Pancreas (tissue), 10 donors: ENCODE measurements at places on chromosomes 2 and 18. TPM values are rescaled to one million over a fixed set of nuclear protein-coding genes. Genes with fewer than 3 reads are reported as not detected.
A peak's percentile ranks its signal among the peaks of the same experiment; 100 is the strongest.

SLC23A3 gene
- 3.0 TPM for polyA plus RNA-seq

DNA sequence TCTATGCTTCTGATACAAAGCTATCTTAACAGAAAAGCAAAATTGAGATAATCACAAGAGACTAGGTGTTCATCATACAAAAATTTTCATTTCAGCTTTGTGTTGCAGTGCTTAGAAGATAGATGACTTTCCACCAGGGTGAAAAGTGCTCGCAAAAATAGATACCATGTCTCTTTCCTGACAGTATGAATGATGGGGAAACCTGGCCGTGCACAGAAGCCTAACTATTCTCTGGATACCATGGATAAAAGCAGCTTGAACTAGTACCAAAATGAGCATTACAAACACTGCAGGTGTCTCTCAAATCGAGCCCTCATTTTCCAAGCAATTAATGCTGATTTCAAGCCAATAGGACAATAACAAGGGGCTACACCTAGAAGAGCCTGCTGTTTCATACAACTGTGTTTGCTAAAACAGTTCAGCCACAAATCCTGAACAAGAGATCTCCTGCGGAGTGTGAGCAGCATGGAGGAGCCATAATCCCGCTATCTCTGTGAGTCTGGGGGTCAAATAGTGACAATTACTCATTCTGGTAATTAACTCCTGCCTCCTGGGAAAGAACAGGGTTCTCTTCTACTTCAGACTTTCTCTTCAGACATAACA is 507.6 kb downstream of the PID1 start:
- no peak for DNase-seq

DNA sequence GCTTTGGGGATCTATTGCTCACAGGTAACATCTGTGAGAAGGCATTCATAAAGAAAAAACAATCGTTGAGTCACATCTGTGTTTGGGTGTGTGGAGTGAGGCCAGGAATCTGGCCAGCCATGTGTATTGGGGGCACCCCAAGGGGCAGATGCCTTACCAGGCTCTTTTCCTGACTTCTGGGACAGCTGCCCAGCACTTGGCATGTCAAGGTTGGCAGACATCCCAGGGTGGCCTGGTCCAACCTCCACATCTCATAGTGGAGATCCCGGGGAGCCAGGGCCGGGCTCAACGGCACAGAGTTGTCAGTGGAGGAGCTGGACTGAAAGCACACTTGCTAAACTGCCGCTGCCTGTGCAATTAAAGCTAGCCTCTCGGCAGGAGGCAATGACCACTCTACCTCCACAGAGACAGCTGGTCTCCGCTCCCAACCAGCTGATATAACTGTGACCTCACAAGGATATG is 75.3 kb upstream of the MGAT4A start:
- peak; percentile 84 for DNase-seq

TGFBRAP1 gene
- 3.6 TPM for polyA plus RNA-seq

GRCh38 chr18:57902721-57903120 is 99.6 kb upstream of the ATP8B1 start:
- DNase-seq, result no peak

DNA sequence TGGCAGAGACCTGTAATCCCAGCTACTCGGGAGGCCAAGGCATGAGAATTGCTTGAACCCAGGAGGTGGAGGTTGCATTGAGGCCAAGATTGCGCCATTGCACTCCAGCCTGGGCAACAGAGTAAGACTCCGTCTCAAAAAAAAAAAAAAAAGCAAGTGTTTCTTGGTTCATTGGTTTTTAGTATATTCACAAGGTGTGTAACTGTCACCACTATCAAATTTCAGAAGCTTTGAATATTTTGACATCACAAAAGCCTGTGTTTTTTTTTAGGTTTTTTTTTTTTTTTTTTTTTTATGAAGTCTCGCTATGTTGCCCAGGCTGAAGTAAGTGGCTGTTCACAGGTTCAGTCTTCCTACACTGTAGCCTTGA is 16.7 kb downstream of the DDX1 start:
- DNase-seq, result no peak

DNA sequence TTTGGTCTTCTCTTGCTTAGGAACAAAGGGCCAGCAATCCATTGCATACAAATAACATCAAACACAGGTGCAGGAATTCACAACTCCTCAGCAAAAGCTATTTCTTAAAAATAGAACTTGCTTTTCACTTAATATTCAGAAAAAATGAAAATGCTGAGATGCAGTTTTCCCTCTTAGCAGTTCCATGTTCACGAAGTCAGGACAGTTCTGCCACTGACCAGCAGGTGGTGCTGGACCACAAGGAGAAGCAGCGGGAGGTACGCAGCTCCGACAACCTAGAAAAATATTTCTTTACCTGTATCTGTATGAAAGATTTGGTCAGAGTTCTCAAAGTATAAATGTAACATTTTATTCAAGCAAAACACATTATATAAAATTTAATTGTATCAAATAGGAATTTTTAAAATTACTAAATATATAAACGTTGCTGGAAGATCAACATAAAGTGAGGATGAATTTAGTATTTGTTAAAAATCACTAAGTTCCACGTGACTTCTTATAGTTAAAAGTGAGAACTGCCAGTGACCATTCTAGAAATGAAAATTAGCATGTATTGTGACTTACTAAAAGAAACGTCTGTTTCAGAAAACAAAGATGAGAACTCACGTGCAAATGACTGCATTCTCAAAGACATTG is 48.8 kb downstream of the ADNP2 start:
- peak; percentile 82 for DNase-seq

CLIP4 gene
- 4.5 TPM for polyA plus RNA-seq

- no peak for DNase-seq
Measured at GRCh38 chr2:143584936-143585335, 455.7 kb downstream of the ARHGAP15 start.

DNA sequence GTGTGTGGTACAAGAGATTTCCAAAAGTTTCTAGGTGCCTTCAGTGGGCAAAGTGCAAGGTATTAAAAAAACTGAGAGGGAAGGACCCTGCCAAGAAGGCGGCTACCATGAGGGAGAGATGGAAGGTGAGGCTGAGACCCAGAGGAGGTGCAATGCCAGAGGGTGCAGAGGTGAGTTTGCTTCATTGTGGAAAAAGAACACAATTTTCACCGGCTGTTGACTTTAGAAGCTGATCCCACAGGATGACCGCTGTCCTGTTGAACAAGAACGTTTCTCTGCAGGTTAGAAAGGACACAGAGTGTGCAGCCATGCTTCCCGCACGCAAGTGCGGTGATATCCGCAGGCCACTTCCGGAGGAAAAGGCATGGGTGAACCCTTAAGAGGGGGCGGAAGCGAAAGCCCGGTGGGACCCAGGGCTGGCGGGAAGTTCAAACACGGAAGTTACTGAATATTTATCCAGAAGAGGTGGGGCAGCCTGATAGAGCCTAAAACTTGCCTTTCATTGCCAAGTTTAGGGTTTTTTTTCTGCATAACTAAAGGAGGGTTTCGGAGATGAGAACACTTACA is 16.6 kb downstream of the SP110 start:
- DNase-seq, result no peak

ANKRD29 gene
- polyA plus RNA-seq, result 2.0 TPM

GRCh38 chr2:196176142-196176738 is 4.9 kb upstream of the STK17B start:
- no peak for DNase-seq

- DNase-seq, result no peak
Measured at GRCh38 chr2:9964334-9964980, 13.0 kb downstream of the GRHL1 start.

DNA sequence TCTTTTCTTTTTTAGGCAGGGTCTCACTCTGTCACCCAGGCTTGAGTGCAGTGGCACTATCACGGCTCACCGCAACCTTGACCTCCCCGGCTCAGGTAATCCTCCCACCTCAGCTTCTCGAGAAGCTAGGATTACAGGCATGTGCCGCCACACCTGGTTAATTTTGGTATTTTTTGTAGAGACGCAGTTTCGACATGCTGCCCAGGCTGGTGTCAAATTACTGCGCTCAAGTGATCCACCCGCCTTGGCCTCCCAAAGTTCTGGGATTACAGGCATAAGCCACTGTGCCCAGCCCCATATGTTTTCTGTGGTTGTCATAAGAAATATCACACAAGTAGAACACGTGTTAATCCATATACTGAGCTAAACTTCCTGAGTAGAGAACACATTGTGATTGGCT is 14.6 kb downstream of the ENOSF1 start:
- DNase-seq, result no peak
